Stimulated activated CD4-positive, alpha-beta T cell treated with anti-CD3 and anti-CD28 coated beads, Interleukin-2, amount 100 ng/mL, for 24 hours (primary cell): ENCODE measurements at places on chromosomes 1 and 21.
A peak's percentile ranks its signal among the peaks of the same experiment; 100 is the strongest.

DNA sequence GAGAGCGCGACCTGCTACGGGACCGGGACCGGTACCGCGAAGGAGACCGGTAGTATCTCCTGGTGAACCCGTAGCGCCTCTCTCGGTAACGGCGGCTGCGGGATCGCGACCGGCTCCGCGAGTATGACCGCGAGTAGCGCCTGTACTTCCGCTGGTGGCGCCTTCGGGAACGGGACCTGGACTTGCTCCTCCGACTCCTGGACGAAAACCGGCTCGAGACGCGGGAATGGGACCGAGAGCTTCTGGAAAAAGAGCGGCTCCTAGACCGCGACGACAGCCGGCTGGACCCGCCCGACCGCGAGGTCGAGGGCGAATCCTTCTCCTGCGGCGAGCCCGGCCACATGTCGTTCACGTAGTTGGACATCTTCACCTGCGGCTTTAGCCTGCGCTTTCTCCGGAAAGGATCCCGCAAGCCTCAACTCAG, 642 bp downstream of the RSRP1 start:
- DNase-seq: peak; percentile 48

GRCh38 chr1:222824641-222825040, 9.8 kb downstream of the DISP1 start:
- DNase-seq: no peak

GRCh38 chr1:181661569-181661968, 178.3 kb downstream of the CACNA1E start:
- DNase-seq: no peak

DNA sequence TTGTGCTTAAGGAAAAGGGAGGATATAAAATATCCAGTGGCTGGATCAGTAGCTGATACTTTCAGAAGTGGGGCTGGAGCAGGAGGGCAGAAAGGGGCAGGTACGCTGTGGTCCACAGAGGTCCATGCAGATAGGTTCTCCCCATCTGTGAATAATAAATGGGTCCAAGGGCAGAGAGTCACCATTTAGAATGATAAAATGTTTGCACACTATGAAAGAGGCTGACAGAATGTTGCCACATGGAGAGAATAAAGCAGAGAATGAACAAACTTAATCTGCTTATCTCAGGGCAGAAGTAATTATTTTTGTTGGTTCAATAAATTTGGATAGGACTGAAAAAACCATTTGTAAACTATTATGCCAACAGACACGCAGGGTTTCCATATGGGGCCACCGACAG, 16.6 kb upstream of the ADAM30 start:
- DNase-seq: no peak

- no peak for DNase-seq
Observed at GRCh38 chr1:166350490-166350889, 183.7 kb upstream of the FAM78B start.

- no peak for DNase-seq
Observed at GRCh38 chr1:106344494-106344893, 712.0 kb upstream of the PRMT6 start.

- no peak for DNase-seq
Observed at GRCh38 chr1:203176273-203177035, 828 bp upstream of the MYBPH start.

- peak; percentile 60 for DNase-seq
Observed at GRCh38 chr1:203593723-203594122, 32.9 kb upstream of the ATP2B4 start.

DNA sequence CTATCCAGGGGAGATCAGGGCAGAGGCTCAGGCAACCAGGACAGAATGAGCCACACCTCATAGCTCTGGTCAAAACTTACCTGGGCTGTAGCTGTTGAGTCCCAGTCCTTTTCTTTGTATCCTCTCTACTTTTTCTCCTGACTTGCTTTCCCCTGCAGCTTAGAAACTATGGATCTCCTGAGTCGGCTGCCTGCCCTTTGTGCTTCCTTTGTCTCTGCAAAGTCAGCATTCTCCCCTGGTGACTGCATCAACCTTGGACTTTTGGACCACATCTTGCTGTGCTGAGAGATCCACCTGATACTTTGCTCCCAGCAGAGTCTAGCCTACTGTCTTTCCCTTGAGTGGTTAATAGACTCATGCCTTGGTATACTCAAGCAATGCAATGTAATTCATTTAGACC, 353.3 kb downstream of the SIPA1L2 start:
- DNase-seq: no peak

- no peak for DNase-seq
Observed at GRCh38 chr1:98331243-98331642, 330.3 kb upstream of the SNX7 start.
